Stimulated activated CD4-positive, alpha-beta T cell treated with anti-CD3 and anti-CD28 coated beads, TNF-alpha, amount 100 ng/mL, for 4 hours (primary cell): ENCODE measurements at places on chromosomes 2 and 18.

DNA sequence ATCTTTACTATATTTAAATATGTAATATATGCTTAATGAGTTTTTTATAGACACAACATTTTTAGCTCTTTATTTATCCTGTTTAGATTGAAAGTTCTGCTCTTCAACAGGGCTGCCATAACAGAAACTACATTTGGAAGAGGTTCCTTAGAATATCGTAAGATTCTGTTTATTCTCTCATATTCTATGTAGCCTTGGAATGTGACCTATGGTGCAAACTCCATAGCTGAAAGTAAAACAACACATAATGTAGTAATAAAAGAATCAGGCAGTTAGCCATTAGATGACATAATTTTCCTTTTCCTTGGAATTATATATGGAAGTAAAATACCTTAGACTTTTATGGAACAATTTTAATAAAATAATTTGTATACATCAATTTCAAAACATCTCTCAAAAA lies 91.3 kb downstream of the ZNF804A start:
- no peak for DNase-seq

GRCh38 chr2:23554054-23554697 lies 169.2 kb downstream of the KLHL29 start:
- no peak for DNase-seq

GRCh38 chr2:36792951-36793350 lies 96.4 kb downstream of the VIT start:
- DNase-seq, result no peak

DNA sequence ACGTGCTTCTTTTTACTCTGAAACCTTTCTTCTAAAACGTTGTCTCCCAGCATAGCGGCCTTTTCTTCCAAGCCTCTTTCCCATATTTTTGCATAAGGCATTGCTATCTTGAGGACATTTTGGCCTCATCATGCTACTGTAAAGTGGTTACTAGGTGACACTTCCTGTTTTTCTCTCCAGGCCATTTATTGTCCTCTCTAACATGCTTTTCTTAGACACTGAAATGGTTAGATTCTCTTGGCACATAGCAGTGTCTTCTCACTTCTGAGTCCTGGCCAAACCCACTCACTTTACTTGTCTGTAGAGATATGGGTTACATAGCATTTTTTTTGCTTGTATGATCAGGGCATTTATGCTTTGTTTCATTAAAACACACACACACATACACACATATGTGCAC lies 50.1 kb upstream of the KCNH7 start:
- no peak for DNase-seq

DNA sequence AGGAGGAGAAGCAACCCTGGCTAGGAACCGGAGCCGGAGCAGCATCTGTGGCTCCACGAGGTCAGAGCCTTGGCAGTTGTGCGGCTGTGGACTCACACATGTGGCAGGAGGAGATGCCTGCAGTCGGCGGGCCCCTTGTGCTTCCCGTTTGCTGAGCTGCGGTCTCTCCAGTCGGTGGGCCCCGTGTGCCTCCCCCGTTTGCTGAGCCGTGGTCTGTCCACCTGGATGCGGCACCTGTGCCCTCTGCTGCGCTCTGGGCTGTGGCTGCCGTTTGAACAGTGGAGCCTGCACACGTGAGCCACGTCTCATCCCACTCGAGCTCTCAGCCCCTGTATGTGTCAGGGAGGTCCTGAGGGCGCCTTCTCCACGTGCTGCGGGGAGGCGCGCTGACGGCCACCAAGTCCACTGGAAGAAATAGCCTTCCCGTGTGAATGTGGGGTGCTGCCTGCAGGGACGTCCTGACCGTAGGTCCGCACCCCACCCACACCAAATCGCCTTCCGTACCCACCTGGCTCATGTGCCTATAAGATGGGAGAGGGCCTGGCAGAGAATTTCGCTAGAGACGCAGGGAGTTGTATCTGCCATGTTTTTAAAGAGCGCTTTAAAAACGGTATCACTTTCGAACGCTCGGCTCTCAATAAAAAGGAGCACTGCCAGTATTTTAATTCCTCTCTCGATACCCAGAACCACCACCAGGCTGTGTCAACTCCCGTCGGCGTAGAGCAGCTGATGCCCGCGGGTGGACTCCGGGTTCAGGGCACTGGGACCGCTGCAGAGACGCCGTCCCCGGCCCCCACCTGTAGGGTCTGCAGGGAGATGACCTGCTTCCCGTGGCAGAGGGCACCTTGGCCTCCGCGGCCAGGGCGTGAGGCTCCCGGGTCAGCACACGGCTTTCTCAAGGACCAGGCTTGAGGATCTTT lies 117.0 kb downstream of the NFATC1 start:
- DNase-seq, result no peak

DNA sequence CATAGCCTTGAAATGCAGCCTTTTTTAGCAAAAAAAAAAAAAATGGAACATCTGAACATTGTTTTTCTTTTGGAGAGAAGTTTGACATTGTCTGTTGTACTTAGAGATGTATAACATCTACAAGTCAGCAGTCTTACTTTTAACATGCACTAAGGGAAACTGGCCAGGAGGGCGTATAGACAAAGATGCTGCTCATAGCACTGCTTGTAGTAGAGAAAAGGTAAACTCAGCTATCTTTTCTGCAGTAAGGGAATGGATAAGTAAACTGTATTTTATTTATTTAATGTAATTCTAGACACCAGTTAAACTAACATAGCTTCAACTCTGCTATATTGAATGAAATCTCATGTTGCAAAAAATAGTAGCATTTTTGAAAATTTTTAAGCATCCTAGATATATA lies 489.6 kb downstream of the PTPRM start:
- DNase-seq, result no peak

- no peak for DNase-seq
These were observed 1003.2 kb upstream of the FAM98A start for GRCh38 chr2:34602262-34602661.

GRCh38 chr2:60490848-60491247 lies 62.6 kb downstream of the BCL11A start:
- no peak for DNase-seq

- no peak for DNase-seq
These were observed 156.8 kb downstream of the THADA start for GRCh38 chr2:43438858-43439655.

DNA sequence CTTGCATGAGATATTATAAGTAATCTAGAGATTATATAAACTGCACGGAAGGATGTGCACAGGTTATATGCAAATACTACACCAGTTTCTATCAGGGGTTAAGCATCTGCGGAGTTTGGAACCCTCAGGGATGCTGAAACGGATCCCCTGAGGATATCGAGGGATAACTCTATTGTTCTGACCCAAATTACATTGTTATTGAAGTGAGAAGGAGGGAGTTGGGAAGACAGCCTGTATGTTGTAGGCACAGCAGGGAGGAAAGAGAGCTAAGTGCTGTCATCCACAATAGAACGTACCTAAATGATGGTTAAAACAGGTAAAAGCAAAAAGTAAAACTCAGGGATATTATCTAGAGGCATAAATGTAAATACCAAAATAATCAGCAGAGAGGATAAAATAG lies 44.6 kb upstream of the SMAD2 start:
- no peak for DNase-seq

DNA sequence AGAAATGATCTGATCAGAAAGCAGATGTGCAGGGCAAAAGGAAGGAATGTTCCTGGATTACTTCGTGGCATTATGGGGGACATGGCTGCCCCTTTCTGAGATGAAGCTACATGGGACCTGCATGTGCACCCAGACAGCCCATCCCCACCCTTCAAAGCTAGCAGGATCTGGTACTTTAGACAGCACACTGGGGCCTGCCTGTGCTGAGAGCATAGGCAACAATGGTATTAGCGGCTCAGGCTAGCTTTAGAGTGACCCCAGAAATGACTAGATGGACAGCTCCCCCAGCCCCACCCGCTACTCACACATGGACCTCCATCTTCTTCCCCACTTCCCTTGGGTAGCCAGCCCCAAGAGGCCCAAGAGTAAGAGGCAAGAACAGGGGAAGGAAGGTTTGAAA lies 61.5 kb upstream of the NFE2L2 start:
- no peak for DNase-seq

DNA sequence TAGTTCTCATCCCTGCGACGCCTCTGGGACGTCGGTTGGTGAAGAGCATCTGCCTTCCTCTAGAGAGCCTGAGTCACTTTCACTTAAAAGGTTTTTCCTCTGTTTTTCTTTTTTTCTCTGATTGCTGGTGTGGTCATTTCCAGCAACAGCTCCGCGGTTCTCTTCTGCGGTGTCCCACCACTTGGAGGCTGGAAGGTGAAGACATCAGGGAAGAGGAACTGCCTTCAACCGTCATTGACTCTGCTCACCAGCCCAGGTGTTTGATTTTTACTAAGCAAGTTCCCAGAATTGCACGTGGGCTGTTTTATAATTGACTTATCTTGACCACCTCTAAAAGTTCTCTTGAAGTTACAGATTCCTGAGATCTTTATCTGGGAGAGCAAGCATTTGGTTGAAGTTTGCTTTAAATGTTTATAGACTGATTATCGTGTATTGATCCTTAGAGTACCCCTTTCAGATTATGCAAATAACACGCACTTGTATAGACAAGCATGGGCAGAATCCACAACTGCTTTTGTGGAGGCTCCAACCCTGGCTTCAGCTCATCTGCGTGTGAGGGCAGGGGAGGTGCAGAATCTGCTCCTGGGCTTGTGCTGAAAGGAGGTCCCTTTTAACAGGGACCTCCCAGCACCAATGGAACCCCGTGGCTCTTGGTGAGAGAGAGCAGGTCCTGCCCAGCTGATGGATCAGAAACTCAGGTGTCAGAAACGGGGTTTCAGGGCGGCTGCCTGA lies 3.5 kb downstream of the CTDP1 start:
- DNase-seq, result no peak
